ENCODE measurements at places on chromosomes 2 and 18. TPM values are rescaled to one million over a fixed set of nuclear protein-coding genes. Genes with fewer than 3 reads are reported as not detected.

Gene CAPN14
- 0.40 TPM for total RNA-seq

Gene ACVR2A
- total RNA-seq = 2.5 TPM

Gene EML4
- total RNA-seq = 61.5 TPM

Gene SCYGR4
- not detected for total RNA-seq

Gene BOLL
- total RNA-seq = not detected

DNA sequence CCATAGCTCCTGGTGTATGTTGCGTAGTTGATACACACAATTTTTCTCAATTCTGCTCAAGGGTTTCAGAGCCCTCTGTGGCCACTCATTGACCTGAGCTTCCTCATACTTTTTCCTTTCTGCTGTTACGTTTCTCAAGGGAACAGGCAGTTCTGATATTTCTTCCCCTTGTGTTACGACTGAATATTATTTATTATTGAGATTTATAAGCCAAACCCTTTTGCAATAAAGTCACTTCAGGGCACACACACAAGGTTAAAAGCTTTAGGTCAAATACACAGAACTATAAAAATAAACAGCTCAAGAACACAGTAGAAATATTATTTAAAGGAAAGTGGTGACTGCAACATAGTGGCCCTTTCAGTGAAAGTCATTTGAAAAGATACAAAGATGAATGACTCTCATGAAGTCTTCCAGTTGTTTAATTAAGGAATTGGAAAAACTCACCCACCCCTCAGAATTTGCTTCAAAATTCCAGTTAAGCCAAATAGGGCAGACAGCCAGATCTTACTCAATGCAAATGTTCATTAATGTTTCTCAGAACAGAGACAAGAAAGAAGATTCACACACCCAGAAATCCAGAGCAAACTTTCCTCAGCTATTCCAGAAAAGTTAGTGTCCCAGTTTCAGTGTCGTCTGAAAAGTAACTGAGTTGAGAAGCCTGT lies 179.7 kb downstream of the TRIB2 start:
- no peak overlapping the region for H3K27ac ChIP-seq
- no peak for DNase-seq
- H3K4me3 ChIP-seq = no peak overlapping the region

DNA sequence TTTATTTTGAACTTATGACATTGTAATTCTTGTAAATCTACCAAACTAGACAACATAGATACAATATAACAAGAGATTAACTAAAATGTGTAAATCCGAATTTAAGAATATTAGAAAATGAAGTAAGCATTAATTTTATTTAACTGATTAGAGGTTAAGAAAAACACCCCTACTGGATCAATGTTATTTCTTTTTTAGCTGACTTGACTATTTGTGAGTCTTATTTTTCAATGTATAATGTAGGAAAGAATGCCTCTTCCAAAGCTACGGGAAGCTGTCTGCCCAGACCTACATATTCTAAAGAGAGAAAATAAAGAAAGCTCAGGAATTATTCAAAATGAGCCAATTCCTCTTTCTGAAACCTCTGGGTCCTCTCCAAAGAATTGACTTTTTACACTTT lies 490.8 kb upstream of the CDH7 start:
- H3K4me1 ChIP-seq = no peaks in the 10 kb centered on the region
- no peaks in the 10 kb centered on the region for H3K27me3 ChIP-seq

DNA sequence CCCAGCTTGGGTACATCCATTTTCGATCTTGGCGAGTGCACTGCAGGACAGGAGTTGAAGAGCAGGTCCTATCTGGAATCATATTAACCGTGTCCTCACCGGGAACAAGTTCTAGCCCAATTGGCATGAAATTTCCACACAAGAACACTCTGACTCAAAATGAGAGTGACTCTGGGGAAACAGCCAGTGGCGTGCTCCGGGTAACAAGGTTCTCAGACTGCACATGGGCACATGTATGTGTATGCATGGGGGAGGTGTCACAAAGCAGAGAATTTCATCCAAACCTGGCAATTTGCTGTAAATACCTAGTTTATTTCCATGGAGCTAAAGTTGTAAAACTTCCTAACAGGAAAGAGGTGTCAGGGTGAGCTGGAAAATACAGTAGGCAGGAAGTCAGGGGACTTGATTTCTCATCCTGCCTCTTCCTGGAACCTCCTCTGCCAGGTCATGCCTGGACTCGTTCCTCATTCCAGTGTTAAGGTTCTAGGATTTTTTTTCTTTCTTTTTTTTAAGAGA lies 1.7 kb downstream of the TUBB6 start:
- DNase-seq = no peak
- H3K4me1 ChIP-seq = peaks cover 5% of the 10 kb centered on the region
- peaks cover 15% of the 10 kb centered on the region for H3K27me3 ChIP-seq
- no peaks in the 10 kb centered on the region for H3K36me3 ChIP-seq

- H3K27me3 ChIP-seq = no peaks in the 10 kb centered on the region
- H3K36me3 ChIP-seq = no peaks in the 10 kb centered on the region
- H3K27ac ChIP-seq = no peak overlapping the region
- H3K4me3 ChIP-seq = no peak overlapping the region
Observed at GRCh38 chr2:224999754-225000153, 42.5 kb downstream of the DOCK10 start.

DNA sequence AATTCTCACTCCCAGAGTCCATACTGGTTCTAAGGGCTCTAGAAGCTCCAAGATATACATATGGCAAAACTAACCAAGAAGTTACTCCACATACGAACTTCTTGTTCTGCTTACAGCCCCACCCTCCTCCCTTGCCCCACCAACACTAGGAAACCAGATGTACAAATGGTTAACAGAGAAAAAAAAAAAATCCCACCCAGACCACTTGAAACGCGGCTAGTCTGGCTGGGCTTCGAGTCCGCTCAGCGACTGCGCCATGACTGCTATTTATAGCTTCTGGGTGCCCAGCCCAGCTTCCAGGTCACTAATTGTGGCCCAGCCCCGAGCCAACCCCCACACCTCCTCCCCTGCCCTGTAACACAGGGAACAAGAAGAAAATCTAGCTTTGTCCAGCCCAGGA lies 47.0 kb upstream of the IHH start:
- DNase-seq = no peak
- H3K36me3 ChIP-seq = no peaks in the 10 kb centered on the region
- no peak overlapping the region for H3K27ac ChIP-seq
- H3K27me3 ChIP-seq = no peaks in the 10 kb centered on the region
- H3K4me3 ChIP-seq = no peak overlapping the region

DNA sequence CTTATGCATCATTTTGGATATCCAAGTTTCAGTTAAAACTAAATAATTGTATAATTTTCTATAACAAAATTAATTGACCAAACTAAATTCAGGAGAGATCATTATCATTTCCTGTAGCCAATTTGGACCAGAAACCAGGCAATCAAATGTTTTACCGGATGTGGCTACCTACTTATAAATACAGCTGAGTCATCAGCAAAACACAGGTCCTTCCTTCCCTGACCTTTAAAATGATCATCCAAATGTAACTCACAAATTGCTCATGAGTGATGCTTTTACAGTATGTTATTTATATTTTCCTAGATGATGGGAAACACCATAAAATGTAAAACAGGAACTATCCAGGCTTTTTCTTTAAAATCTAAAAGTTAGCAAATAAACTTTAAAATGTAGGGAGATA lies 133.7 kb downstream of the CBLN2 start:
- no peak for DNase-seq
- H3K27me3 ChIP-seq = no peaks in the 10 kb centered on the region
- H3K4me3 ChIP-seq = no peak overlapping the region

DNA sequence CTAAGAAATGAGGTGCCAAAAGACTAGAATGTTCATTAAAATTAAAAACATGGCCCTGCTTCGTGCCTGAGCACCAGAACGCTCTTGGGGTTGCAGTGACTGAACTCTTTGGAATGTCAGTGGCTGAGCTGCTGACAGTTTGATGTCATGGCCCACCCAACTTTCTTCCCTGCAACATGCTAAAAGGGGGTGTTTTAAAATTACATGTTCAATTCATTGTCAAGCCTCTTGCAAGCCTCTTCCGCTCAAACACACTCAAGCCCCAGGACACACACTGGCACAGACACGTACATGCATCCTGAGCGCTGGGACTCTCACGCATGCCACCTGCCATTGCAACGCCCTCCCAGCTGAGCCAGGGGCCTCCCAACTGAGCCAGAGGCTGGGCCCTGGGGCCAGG lies 12.6 kb downstream of the RUFY4 start:
- no peaks in the 10 kb centered on the region for H3K36me3 ChIP-seq
- no peak for DNase-seq
- H3K4me1 ChIP-seq = no peaks in the 10 kb centered on the region
- H3K27ac ChIP-seq = no peak overlapping the region

GRCh38 chr2:41932241-41933045 lies 115.4 kb upstream of the PKDCC start:
- H3K27me3 ChIP-seq = no peaks in the 10 kb centered on the region
- no peak for DNase-seq
- H3K4me1 ChIP-seq = no peaks in the 10 kb centered on the region
- no peak overlapping the region for H3K27ac ChIP-seq
- no peak overlapping the region for H3K4me3 ChIP-seq

DNA sequence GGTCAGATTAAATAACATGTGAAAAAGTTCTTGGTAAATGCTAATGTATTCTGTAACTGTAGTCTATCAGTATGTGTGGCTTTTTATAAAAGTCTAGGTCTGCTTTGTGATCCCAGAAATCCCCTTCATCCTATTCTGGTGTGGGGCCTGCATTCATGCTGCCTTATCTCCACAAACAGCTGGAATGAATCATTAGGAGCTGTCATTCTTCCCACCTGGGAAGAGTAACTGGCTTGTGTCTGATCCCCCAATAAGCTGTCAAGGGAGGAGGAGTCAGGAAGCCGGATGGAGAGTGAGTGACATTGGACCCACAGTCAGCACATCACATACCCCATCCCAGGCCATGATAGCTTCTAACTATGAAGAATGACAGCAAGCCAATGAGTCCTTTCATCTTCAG lies 81.1 kb upstream of the EPHA4 start:
- H3K27ac ChIP-seq = no peak overlapping the region
- H3K27me3 ChIP-seq = no peaks in the 10 kb centered on the region
- no peak overlapping the region for H3K4me3 ChIP-seq
- no peak for DNase-seq
- no peaks in the 10 kb centered on the region for H3K36me3 ChIP-seq
- no peaks in the 10 kb centered on the region for H3K4me1 ChIP-seq
